ENCODE measurements at places on chromosomes 12 and 14.

GRCh38 chr12:109575683-109576082 is 2.1 kb downstream of the MVK start:
- no peak for DNase-seq

GRCh38 chr12:106238146-106238545 is 9.7 kb downstream of the CKAP4 start:
- no peak for DNase-seq

DNA sequence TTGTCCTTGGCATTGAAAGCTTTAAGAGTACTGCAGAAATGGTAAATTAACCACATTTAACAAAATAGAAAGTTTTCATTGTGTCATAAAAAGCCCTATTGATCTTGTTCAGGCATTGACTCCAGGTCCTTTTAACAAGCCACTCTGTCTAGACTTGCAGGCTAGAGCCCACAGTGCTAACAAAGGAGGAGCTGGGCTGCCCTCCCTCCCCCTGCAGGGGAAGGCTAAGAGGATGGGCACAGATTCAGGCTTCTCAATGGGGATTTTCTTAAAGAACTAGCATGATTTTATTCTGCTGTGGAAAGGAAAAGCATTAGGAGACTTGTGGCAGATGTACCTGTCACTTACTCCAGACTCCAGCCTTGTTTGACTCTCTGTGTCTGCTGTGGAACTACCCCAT is 463.6 kb downstream of the NRXN3 start:
- no peak for DNase-seq

DNA sequence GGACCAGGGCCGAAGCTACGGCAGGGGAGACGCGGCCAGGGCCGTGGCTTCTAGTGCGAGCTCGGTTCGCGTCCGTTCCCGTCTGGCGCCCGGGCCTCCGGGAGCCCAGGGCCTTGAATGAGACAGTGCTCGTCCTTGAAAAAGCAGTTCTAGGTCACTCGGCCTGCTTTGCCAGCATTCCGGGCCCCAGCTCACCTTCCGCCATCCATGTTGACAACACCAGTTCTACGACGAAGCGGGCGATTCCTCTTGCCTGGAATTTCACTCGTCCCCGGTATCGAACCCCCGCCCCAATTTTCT is 4.5 kb downstream of the OR10AD1 start:
- no peak for DNase-seq

GRCh38 chr14:102668291-102668873 is 75.9 kb downstream of the RCOR1 start:
- no peak for DNase-seq

DNA sequence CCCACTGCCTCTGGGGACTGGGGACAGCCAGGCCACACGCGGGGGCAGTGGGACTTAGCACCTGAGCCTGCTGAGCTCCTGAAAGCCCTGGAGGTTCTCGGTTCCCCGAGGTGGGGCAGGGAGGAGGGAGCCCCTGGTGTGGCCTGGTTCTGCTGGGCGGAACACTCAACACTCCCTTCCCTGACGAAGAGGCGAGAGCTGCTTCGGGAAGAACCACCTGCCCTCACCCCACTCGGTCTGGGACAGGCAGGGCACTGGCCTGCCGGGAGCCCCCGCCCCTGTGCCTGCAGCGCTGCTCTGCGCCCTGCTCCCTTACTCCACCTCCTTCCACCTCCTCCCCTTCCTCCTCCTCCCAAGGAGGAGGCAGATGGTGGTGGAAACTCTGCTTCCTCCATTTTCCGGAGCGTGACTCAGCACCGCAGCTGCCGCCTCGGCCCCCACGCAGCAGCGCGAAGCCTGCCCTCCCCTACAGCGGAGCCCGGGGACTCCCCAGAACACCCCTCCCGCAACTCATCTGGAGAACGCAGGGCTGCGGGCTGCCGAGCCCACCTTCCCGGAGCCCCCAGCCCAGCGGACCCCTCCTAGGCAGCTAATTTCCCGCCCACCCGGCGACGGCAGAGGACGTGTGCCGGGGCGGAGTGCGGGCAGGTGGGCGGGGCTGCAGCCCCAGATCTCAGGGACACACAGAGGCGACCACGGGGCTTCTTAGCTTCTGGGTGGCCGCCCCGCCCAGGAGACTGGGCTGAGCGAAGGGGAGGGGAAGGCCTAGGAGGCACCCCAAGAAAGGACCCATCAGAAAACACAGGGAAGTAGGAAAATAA is 11.7 kb upstream of the INF2 start:
- DNase-seq = peak; percentile 86

DNA sequence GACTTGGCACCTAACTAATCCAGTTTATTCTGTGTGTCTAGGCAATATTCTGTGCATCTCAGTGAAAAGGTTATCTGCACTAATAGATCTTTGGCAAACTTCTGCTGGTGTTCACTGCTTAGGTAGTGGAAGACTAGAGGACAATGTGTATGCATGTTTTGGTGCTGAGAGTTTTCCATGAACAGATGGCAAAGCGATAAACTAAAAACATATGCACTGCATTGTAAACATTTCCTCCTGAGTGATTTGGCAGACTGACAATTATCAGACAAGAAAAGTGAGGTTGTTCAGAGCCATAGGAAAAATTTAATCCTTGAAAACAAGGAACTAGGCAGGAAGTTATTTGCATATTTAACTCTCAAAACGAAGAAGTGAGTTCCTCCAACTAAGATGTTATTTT is 400.4 kb downstream of the ATP23 start:
- DNase-seq = no peak

DNA sequence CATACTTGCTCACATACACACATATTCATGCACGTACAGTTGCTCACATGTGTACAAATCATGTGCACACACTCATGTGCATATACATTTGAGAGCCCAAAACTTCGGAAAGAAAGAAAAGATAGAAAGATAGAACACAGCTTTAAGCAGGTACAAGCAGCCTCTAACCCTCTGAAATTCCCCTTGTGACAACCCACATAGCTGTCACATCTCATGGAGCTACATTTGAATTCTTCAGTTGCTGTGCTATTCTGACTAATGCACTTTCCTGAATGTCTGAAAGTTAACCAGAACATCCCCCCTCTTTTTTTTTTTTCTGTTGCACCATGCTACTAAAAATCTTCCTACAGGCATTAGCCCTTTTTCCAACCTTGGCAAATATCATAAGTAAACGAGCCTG is 51.9 kb upstream of the KCNA5 start:
- DNase-seq = no peak

- DNase-seq = peak; percentile 33
Observed at GRCh38 chr12:6538420-6539313, 4.3 kb downstream of the GAPDH start.

- DNase-seq = no peak
Observed at GRCh38 chr12:109464642-109465351, 12.3 kb downstream of the KCTD10 start.

DNA sequence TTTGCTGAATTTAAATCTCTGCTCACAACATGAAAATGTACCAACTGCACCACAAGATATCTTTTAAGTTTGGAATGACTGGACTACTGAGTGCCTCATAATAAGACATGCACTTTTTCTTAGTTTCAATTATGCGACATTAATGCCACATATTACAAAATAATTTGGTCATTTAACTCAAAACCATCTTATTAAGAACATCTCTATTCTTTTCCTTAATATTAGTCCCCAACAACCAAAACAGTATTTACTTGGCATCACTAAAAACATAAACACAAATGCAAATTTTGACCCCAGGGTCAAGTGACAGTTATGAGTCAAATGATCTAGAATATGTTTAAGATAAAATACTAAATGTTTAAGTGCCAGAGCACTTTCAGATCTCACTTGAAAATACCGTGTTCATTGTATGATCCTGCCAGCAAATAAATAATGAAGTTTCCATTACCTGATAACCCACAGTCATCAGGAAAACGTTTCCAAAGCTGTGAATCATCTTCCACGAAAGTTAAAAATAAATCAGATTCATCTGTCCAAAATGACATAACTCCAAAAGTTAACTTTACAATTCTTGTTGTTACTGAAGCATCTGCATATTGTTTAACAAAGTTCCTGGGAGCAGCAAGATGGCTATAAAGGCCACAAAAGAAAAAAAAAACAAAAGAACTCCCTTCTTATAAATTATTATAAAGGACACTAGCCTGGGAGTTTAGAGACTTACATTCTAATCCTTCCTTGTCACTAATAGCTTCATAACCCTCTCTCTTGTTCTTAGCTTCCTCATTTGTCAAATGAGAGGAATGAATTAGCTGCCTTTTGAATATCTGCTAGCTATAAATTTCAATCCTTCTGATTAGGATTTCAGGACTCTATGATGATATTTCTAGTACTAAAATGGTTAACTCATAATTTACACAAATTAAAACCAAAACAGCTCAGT is 30.5 kb upstream of the AP4S1 start:
- no peak for DNase-seq

GRCh38 chr12:12973019-12973418 is 21.0 kb upstream of the GPRC5D start:
- no peak for DNase-seq

DNA sequence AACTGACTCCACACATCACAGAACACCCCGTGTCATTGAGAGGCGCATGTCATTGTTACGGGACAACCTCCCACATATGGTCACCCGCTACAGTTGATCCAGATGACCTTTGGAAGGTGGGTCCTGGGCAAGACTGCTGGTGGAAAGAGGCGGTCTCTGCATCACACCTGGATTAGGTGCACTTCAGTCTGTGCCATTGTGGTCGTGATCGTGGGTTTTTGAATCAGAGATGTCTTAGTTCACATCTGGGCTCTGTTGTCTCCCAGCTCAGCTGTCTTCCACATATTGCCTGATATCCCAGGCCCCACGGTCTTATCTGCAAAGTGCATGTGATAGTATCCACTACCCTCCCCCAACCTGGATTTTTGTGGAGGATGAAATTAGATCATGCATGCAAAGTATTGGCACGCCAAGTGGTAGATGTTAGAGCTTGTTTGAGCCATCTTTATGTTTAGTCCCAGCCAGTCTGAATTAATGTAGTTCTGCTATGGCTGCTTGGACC is 208.7 kb upstream of the FOXN3 start:
- no peak for DNase-seq

GRCh38 chr14:38238332-38238731 is 17.6 kb downstream of the CLEC14A start:
- no peak for DNase-seq

GRCh38 chr12:2364631-2365051 is 311.9 kb downstream of the CACNA1C start:
- DNase-seq = no peak

DNA sequence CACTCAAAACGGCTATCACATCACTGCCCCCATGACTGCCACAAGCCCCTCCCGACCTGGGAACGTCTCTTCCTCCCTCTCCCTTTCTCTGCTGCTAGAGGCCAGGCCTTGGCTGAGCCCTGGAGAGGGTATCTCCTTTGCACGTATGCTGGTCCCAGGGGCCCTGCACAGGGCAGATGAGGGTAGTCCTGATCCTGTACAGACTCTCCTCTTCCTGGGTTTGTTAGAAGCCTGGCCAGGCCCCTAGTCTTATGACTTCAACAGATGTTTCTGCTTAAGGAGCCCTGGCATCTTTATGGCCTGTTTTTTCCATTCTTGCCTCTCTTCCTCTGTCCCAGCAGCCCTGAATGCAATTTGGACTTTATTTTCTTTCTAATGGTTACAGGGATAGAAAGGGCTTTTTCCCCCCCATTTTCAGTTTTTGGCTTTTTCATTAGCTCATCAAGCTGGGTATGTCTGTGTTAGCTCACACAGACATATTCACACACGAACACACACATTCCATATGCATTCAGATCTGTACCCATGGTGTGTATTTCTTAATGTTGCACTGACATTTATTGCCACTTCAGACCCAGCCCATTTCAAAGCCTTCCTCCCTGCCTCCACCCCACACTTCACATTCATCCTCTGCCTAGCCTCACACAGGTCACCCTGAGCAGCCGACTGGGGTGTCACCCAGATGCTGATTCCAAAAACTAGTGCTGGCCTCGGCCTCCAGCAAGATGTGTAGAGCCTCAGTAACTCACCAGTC is 203.2 kb downstream of the ZFP36L1 start:
- no peak for DNase-seq

- DNase-seq = peak; percentile 65
Observed at GRCh38 chr12:100668945-100669536, 95.6 kb downstream of the GAS2L3 start.

GRCh38 chr12:116483959-116484750 is 75.0 kb upstream of the MAP1LC3B2 start:
- DNase-seq = no peak

DNA sequence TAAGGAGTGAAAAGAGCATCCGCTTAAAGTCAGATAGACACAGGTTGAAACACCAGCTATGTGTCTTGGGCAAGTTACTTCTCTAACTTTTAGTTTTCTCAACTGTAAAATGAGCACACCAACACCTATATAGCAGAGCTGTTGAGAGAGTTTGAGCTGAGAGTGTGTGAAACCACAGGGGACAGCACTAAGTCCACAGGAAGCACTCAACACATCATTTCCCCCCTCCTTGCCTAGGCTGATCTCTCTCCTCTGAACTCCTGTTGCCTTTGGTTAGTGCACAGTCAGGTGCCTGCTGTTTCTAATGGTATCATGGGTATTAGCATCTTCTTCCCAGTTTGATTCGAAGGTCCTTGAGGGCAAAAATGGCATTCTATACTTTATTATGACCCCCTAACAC is 176.7 kb downstream of the DPF3 start:
- no peak for DNase-seq

DNA sequence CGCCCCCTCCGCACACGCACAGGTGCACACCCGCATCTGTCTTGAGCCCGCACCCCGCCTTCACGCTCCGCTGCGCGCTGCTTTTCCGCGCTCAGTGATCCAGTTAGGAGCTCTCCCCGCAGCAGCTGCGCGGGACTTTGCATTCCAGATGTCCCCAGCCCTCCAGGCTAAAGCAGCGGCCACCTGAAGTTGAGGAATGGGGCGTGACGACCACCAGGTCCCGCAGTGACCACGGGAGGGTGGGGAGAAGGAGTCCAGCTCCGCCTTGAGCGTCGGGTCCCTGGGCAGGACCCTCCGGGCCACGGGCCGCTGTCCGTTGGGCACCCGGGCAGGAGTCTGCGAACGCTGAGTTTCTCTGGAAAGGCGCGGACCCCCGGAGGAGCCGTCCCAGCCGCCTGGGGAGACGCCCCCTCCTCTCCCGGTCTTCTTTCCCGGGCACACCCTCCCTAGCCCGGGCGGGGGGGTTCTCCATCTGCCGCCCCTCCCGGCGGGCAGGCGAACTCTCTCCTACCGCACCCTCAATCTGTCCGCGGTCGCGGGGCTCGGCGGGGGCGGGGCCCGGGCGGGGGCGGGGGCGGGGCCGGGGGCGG is 334 bp upstream of the TMEM132C start:
- no peak for DNase-seq

GRCh38 chr12:7229741-7230140 is 40.3 kb downstream of the PEX5 start:
- no peak for DNase-seq
